Bronchus fibroblast of lung (primary cell): ENCODE measurements at places on chromosomes 2 and 18. TPM values are rescaled to one million over a fixed set of nuclear protein-coding genes. Genes with fewer than 3 reads are reported as not detected.

Gene LHCGR
- total RNA-seq: not detected in 2 replicates

Gene PLGLB2
- total RNA-seq: 0.89 TPM in 1 of 2 replicates, not detected in the other

Gene MAB21L4
- total RNA-seq: not detected in 2 replicates

Gene SPC25
- 12.9 and 14.8 TPM in 2 replicates for total RNA-seq

Gene PPM1B
- 8.8 and 13.6 TPM in 2 replicates for total RNA-seq

Gene SLC9A4
- total RNA-seq: not detected in 2 replicates

Gene IL36G
- not detected in 2 replicates for total RNA-seq

Gene ARHGEF4
- total RNA-seq: 1.6 and 2.7 TPM in 2 replicates

Gene C2orf78
- total RNA-seq: not detected in 2 replicates

Gene LYG1
- total RNA-seq: 0.45 TPM in 1 of 2 replicates, not detected in the other

Gene SPEG
- 13.2 and 14.0 TPM in 2 replicates for total RNA-seq

Gene ABCG8
- not detected in 2 replicates for total RNA-seq

Gene CAPN13
- not detected in 2 replicates for total RNA-seq
